Activated CD4-positive, alpha-beta memory T cell treated with anti-CD3 and anti-CD28 coated beads, Interleukin-2, amount 10 ng/mL, durations not matched to agents 7 days and 5 days (primary cell): ENCODE measurements at places on chromosomes 12 and 14. TPM values are rescaled to one million over a fixed set of nuclear protein-coding genes. Genes with fewer than 3 reads are reported as not detected.

- DNase-seq: no peak
These were observed 32.7 kb upstream of the RAB21 start for GRCh38 chr12:71721783-71722505.

DNA sequence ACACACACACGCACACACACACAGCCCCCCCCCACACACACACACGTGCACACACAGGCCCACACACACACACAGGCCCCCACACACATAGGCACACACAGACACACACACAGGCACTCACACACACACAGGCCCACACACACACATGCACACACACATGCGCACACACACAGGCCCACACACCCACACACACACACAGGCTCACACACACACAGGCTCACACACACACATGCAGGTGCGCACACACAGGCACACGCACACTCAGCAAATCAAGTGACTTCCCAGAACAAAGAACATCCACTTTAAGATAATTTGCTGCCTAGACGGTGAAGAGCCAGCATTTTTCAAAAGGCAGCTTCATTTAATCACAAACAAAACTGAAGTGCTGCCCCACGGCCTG is 78.5 kb upstream of the FBRSL1 start:
- no peak for DNase-seq

DNA sequence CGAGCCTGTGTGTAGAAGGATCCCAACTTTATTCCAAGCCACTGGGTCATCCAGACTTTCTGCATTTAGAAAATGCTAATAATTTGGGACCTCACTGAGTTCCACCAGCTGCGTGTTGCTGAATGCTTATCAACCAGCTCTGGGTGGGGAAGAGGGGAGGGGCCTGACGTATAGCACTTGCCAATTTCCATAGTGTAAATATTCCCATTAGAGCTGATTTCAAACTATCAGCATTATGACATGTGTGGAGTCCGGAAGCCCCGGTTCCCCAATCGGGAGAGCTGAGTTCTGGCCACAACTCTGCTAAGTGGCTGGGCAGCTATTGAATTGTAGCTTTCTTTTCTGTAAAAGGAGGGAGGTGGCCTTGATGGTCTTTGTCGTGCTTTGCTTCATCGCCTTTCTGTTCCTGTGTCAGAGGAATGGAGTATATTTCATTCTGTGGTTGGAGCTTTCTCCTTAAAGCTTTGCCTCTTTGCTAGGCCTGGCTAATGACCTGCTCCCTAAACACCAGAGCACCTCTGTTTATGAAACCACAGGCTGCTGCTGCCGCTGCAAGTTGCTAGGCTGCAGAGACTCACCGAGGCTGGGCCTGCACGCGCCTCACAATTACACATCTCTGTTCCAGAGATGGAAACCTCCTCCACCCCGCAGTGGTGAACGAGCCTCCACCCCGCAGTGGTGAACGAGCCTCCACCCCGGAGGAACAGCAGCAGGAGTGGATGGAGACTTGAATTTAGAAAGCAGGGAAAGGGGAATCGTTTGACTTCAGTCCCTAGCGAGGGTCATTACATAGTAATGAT is 7.7 kb upstream of the BCL7A start:
- DNase-seq: no peak

DNA sequence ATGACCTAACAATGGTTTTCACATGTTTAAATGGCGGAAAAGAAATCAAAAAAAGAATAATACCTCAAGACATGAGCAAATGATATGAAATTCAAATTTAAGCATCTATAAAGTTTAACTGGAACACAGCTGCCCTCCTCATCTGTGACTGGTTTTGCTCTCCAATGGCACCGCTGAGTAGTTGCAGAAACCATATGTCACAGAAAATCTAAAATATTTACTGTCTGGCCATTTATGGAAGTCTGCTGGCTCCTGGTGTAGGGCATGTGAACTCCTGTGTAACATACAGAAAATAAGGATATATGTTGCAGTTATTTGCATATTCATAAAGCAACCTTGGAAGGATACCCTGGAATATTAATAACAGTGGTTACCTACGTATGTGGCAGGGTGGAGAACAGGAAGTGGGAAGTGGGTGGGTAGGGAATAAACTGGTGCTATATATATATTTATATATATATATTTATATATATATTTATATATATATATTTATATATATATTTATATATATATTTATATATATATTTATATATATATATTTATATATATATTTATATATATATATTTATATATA is 48.4 kb downstream of the LTBP2 start:
- no peak for DNase-seq

DNA sequence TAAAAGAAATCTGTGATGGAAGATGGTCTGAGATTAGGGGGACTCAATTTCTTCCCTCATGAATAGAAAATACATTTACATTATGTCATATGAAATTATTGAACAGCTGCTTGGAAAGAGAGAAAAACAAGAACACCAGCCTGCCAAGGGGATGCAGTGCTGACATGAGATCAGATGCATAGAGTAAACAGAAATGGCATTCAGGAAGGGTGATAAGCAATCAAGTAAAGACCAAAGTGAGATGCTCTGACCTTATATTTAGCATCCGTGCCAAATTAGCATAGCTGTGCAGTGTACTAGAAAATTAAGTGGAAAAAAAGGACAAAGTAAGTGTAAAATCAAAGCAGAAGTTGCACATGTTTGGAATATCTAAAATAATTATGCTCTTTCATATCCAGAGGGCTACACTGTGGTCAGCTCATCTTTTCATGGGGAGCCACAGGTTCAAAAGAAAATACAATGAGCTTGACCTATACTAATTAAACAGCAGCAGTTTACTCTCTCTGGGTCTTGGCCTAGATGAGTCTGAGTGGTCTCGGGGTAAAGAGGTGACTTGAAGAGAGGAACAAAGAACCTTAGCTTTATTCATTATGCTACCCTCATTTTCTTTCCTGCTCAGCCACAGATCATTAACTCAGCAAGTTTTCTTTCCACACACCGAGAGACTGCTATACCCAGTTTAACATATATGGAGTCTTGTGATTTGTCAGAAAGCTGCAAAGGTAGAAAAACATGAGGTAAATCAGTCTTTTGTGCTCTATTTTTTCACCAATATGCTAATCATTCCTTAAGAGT is 359.4 kb upstream of the FOXG1 start:
- DNase-seq: no peak

DNA sequence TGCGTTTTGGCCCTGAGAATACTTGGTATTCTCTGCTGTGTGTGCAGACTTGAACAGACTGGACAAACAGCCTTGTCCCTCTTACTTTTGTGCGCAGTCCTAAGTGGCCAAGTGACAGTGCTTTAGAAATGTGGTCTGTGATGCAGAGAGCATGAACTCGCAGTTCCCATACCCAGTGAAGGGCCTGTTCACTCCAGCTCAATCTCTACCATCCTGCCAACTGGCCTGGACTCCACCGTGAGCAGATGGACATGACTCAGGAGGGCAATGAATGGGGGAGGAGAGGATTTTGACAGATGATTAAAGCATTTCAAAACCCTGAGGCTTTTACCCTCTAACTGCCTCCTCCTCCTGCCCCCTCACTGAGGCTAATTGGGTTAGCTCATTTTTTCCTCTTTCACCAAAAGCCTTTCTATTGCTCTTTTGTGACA is 62.5 kb upstream of the PYGL start:
- no peak for DNase-seq

DNA sequence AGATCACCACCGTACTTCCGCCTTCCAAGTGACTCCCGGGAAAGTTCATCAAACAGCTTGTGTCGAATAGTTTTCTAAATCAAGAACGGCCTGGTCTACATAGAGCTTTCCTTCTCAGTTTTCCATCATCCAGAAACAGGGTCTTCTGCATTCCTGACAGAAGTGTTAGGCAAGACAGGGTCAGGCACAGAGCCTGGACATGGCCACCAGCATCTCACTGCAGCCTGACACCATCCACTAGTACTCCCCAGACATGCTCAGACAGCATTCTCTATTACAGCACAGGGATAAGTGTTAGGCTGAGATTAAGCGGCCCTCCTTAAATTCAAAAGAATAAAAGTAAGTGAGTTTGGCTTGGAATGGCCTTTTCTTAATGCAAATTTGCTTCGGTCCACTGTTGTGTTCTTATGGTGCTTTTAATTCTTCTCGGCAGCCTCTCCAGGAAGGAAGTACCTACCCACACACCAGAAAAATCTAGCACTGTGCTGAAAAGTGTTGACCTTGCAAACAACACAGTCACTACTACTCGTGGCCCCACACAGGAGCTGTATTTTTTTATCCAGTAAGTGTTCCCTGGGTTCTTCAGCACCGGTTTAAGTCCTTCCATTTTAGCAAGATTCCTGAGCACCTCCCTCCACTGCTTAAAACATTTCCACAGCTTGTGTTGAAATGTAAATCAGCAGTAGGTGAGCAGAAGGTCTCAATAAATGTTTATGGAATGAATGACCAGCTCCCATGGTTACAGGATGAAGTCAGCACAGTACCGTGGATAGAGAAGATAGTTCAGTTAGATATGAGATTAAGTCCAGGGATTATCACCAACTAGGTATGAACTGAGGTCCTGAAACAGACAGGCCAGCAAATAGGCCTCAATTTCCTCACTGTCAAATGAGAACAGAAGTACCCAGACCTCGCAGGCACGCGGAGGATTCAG is 44.1 kb downstream of the SETD3 start:
- DNase-seq: peak; percentile 33

DNA sequence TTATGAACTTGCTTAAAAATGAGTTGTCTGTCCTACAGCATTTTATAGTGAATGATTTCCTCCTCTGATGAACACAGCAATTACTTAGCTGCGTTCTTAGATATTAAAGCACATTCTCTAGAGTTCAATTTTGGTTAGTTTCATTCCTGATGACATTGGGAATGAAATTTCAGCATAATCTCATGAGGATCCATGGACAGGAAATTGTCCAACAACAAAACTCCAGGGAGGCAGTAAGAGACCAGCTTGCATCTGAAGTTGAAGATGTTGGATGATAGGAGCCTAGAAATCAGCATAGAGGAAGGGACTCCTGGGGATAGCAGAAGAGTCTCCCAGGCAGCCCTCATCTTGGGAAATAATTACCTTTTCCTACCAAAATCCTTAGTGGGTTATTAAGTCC is 128.7 kb upstream of the RAP1B start:
- no peak for DNase-seq

- peak; percentile 52 for DNase-seq
These were observed 4.4 kb downstream of the CACNA1C start for GRCh38 chr12:2057041-2057794.

- DNase-seq: peak; percentile 44
These were observed 102.7 kb downstream of the TMEM30B start for GRCh38 chr14:61178226-61179060.

DNA sequence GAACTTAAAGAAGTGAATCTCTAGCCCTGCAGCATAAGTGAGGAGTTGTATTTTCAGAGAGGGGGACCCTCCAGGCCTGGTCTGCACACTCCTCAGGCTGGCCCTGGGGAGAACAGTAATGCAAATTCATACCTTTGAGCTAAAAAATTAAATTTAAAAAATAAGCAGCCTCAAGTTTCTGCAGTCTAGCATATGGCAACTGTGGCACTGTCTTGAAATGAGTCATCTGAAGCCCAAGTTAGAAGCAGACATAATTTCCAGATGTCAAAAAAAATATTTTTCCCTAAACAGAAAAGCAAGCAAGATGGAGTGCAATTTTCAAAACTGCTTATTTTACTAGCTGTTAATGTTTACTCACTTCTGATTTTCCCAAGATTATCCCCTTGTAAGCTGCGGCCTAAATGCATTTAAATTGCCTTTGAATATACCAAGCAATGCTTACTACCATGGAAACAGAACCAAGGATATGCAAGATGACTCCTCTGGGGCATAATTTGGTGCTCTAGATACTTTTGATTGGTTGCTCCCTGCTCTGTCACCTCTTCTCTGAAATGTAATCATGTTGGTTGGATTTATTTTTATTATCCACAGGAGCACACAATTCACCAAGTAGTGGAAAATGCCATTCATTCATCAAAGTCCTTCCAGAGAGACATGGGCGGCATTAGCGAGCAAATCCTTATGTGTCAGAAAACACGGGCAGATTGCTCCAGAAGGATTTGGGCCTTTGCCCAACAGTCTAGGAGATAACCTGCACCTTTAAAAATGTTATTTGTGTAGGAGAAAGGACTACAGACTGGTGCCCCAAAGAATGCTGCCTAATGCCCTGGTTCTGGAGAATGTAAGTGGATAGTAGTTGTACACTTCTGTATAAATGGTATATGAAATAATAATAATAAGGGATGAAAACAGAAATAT is 25.0 kb upstream of the DHRS7 start:
- no peak for DNase-seq

- no peak for DNase-seq
These were observed 113.9 kb downstream of the ANO4 start for GRCh38 chr12:100908501-100908900.

DNA sequence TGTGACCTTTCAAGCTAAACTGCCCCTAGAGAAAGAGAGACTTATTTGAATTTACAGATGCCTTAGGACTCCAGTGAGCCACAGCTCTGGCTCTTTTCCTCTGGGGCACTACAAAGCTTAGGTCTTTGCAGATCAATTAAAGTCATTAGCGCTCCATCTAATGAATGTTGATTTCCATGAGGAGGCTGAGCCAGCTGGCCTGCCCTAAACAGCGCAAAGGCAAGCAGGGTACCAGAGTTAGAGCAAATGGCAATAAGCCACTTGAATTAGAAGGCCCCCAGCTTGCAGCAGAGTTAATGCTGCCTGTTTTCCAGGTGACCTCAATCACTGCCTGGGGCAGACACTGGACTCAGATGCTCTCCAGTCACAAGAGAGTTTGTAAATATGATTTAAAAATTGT is 695.3 kb downstream of the DIO2 start:
- no peak for DNase-seq

- DNase-seq: no peak
These were observed 60.9 kb upstream of the OR4E1 start for GRCh38 chr14:21734457-21735074.

GRCh38 chr12:3559601-3560294 is 68.7 kb downstream of the PRMT8 start:
- no peak for DNase-seq

DNA sequence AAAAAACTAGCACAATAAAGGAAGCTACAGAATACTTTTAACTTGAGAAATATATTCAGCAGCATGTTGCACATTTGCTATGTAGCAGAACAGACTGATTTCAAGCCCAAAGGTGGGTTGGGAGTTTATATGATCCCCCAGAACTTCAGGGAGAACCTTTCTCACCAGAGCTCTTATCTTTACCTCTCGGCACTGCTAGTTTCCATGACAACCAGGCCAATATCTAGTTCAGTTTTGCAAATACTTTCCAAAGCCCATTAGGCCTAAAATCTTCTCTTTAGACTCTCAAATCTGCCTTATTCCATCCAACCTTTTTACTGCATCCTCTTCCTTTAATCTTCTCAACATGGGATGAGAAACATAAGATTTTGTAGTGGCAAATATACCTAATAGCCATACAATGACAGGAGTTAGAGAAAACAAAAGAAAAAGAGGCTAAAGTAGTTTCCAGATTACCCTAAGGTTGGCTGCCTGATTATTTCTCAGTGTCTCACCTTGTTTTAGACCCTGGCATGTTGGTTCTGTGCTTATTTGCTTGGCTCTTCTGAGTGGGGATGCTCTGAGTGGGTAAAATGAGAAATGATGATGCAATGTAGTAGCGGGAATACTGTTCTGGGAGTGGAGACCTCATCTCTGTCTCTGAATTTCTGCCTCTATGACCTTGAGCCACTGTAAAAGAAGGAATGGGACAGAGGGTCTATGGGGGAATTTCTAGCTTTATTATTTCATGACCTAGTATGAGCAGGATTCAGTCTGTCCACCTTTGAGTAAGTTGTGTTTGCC is 427.6 kb upstream of the STXBP6 start:
- DNase-seq: no peak

- no peak for DNase-seq
These were observed 11.5 kb upstream of the OR11G2 start for GRCh38 chr14:20179218-20179617.

The CLEC2A gene
- not detected for total RNA-seq

The PYGL gene
- 0.53 TPM for total RNA-seq

The NOS1 gene
- not detected for total RNA-seq

The EML1 gene
- not detected for total RNA-seq

The GARIN6 gene
- not detected for total RNA-seq
